NCI-H2081 (cell line): ENCODE measurements at places on chromosomes 3 and 15.

DNA sequence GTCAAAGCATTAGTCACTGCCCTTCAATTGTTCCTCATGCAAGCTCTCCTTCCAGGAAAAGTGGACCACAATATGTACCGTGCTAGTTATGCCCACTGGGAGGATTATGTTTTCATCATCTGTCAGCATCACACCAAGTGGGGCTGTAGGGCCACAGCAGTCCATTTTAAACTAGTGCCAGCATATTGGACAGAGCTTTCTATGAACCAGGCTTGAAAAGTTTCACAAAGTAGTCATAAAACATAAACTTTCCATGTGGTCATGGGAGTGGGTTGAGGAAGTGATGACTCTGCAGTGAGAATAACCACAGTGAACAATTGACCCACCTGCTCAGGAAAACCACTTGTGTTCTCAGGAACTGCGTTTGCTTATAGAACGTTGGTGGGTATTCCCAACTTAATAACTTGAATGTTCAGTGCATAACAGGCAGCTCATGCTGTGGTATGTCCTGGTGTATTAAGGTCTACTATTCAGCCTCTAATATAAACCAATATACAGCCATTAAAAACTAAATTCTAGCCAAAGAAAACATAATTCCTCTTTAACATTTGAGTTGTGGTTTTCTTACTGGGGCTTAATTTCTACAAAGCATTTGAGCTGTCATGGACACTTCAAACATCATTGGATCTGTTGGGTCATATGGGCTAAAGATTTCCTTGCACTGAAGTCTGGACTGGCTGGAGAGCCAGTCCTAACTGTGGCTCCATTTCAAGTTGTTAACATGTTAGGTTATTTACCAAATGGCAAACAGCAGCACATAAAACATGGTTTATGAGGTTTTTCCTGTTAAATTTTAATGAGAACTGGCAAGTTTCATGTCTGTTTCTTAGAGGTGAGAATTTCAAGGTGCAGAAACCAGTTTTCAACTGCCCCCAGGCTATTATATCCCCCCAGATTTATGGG is 274.1 kb downstream of the OTOL1 start:
- DNase-seq = no peak

GRCh38 chr3:126982471-126983175 is at the start of gene PLXNA1:
PLXNA1 (plus strand) TSS chr3:126983115; CDS start chr3:126988594, 5,479 bp downstream.
- peak; percentile 79 for DNase-seq

DNA sequence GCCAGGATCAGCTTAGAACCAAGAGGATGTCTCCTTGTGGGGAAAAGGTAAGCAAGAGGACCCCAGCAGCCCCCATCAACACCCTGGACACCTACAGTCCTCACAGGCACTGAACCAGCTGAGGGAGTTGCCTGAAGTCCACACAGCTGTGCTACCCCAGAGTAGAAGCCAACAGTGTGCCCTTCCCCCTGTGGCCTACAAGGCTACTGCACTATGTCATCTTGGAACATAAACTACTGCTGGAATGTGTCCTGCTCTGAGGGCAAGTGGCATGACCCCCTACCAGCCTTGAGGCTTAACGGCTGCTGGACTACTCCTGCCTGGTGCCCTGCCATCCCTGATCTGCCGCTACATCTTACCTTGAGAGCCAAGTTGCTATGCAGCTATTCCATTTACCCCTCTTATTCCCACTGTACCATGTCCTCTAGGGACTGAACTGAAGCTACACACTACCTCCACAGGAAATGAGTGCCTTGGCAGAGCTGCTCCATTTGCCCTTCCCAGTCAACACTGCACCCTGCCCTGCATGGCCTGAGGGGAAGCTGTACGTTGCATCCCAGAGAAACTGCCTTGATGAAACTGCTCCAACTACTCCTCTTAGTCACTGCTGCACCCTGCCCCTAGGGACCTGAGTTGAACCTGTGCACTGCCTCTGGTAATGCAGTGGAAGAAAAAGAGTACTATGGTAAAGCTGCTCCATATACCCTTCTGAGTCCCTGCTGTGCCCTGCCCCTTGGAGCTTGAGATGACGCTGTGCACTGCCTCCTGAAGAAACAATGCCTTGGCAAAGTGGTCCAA is 40.2 kb upstream of the ATP13A5 start:
- no peak for DNase-seq

DNA sequence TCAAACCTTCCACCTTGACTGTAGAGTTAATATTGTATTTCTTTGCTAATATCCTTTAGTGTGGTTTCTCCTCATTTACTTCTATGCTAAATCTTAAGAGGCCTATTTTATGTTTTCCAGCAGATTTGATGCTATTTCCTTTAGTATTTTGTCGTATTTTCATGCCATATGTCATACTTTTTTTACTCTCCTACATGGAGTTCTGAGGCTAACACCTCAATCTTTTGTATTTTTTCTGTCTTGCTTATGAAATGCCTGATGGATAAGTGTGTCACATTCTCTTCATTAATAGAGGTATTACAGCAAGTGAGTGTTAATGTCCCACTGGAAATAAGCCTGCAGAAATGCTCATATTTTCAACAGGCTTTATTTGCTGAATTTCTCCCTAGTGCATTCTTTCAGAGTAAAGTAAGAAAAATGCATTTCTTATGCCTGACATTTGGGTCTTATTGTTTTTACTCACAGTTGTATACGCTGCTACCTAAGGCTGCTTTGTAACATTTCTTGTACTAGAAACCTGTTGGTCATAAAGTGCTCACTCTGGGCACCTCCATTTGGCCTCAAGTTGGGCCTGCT is 63.2 kb downstream of the DIPK2A start:
- DNase-seq = no peak

DNA sequence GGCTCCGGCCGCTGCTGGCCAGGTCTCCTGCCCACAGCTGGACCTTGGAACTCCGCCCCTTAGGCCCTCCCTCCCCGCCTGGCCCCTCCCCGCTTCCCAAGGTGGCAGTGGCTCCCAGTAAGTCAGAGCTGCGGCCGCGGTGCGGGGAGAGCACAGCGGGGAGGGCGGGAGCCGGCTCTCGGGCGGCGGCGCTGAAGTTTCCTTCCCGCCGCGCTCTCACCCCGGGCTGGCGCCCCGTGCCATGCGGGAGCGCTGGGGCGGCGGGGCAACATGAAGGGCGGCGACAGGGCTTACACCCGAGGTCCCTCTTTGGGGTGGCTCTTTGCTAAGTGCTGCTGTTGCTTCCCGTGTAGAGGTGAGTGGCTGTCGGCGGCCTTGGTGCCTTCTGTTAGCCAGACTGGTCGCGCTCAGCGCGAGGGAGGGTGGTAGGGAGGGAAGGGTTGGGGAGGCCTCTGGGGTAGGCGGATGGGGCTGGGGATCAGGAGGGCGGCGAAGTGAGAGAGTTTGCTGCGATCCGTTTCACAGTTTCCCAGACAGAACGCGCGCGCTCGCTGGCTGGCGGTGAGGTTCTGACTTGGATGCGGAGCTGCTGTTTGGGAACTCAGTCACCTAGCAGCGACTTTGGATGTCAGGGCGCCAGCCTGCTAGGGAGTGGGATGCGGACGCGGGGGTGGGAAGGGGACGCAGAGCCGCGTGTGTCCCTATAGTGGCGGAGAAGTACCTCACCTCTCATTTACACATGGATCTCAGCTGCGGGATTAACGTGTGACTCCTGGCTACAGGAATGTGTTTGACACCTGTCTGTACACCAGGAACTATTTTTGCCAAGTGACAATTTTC is 145.5 kb upstream of the UMPS start:
- peak; percentile 33 for DNase-seq

DNA sequence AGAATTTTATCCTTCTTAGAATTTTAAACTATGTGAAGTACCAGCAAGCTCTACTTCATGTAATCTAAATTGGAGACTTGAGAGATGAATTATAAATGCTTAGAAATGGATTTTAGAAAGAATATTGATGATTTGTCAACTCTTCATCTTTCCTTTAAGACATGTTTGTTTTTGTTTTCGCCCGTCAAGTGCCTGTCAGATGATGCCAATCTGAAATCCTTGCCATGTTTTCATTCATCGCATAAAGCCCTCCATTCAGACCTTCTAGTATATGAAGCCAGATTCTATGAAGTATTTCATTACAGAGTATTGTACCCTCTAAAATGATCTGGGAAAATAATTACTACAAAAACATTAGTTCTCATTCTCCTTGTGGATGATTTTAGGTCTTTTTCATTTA is 223.2 kb upstream of the SOX2 start:
- no peak for DNase-seq

- no peak for DNase-seq
Measured at GRCh38 chr3:50258029-50258680, 10.8 kb upstream of the SEMA3B start.

DNA sequence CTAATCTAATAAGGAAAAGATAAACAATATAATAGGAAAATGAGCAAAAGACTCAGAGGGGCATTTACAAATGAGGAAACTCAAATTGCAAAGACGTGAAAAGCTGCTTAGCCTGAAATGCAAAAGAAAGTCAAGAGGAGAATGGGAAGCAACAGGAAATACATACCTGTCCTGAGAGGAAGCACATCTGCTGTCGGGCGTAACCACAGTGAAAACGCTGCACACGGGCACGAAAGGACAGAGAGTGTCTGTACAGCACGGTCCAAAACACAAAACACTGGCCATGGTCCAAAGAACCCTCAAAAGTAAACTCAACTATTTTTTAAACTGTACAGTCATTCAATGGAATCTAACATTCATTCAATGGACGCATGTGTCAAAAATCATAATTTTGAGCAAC is 100.6 kb downstream of the CHSY1 start:
- no peak for DNase-seq

GRCh38 chr3:355622-356021 is 159.1 kb downstream of the CHL1 start:
- no peak for DNase-seq
